ENCODE measurements at places on chromosomes 6 and 20.

DNA sequence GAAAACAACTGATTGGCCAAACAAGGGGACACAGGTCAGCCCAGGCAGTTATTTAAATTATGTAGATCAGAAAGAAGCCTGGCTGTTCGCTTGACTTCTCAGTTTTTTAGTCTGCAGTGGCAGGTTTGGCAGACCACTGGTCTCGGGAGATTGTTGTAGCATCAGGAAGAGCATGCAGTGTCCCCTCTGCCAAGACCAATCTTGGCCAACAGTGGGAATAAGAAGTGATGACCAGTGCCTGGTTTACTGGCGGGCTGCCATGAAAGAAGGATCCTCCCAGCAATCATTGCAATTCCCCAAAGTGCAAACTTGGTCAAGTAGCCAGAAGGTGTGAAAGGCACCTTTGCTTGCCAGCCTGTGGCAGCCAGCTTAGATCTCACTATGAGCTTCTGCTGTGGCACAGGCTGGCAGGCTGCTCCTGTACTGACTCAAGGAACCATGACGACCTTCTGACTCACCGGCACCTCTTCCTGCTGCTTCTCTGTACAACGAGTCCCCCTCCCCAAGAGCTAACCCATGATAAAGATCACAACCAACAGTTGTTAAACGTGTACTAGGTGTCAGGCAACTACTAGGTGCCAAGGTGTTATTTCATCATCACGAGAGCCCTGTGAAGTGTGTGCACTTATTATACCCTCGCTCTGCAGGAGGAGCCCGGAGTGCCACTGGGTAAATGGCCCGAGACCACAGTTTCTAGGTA is 76.8 kb upstream of the DUSP22 start:
- DNase-seq, result no peak

- DNase-seq, result no peak
These were observed 222.1 kb upstream of the UFL1 start for GRCh38 chr6:96299525-96299924.

DNA sequence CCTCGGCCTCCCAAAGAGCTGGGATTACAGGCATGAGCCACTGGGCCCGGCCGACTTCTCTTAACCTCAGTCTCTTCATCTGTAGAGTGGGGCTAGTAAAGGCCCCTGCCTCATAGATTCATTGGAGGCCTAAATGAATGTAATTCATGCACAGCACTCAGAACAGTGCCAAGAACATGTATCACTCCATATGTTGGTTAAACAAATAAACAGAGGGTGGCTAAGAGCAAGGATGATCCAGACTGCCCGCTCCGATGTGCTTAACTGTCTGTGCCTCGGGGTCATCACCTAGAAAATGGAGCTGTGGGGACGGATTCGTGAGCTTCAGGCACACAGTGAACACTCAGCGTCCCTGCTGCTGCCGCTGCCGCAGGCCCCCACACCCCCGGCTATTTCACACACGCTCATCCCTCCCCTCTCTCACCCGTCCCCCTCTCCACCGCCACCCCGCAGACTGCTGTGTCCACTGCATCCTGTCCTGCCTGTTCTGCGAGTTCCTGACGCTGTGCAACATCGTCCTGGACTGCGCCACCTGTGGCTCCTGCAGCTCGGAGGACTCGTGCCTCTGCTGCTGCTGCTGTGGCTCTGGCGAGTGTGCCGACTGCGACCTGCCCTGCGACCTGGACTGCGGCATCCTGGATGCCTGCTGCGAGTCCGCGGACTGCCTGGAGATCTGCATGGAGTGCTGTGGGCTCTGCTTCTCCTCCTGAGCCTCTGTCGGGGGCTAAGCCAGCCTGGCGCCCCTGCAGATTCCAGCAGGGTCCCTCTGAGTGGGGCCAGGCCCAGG is 14.8 kb downstream of the MDFI start:
- DNase-seq, result no peak

GRCh38 chr6:43820486-43820885 is 50.5 kb downstream of the VEGFA start:
- no peak for DNase-seq

- no peak for DNase-seq
These were observed 126.1 kb upstream of the RPS6KA2 start for GRCh38 chr6:166752928-166753721.

GRCh38 chr6:166443166-166443565 is 60.4 kb upstream of the MPC1 start:
- DNase-seq, result no peak

DNA sequence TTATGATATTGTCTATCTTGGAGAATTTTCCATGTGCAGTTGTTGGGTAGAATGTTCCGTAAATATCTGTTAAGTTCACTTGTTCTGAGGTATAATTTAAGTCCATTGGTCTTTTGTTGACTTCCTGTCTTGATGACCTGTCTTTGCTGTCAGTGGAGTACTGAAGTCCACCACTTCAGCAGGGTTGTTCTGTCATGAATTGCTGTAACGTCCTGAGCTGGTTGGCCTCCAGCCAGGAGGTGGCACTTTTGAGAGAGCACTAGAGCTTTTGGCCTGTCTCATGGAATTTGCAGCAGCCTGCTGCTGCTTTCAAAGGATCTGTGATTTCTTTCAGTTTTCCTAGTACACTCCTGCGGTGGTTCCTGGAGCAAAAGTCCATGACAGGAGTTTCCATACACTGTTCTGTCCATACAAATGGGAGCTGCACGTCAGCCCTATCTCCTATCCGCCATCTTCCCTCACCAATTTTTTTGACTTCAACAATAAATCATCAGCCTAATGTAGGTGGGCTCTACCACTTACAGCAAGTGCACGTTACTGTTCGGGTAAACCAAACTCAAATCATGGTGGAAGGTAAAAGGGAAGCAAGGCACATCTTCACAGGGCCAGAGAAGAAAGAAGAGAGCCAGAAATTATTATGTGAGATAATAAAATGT is 46.9 kb upstream of the TRERF1 start:
- DNase-seq, result no peak

- DNase-seq, result no peak
These were observed 262.0 kb upstream of the JAG1 start for GRCh38 chr20:10935658-10936402.

- DNase-seq, result no peak
These were observed 7.8 kb downstream of the PREX1 start for GRCh38 chr20:48819821-48820648.

GRCh38 chr6:88964509-88964908 is 1.1 kb upstream of the RNGTT start:
- DNase-seq, result no peak
